ENCODE measurements at places on chromosomes 3 and 15.

- no peak for DNase-seq
Measured at GRCh38 chr15:27589260-27589659, 509.9 kb downstream of the OCA2 start.

DNA sequence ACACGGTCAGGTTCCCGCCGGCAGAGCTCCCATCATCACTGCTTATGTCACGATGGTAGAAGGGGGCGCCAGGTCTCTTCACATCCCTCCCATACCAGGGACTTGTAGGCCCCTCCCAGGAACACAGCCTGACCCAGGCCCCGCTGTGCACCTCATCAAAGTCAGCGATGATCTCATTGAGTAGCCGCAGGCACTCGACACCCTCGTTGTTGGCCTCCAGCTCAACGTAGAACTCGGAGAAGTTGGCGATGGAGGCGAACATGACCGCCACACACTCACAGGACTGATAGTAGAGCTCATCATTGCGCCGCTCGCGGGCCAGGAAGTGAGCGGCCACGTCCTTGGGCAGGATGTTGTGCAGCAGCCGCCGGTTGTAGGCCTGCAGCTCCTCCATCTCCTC is 89.2 kb downstream of the SEC22A start:
- no peak for DNase-seq

DNA sequence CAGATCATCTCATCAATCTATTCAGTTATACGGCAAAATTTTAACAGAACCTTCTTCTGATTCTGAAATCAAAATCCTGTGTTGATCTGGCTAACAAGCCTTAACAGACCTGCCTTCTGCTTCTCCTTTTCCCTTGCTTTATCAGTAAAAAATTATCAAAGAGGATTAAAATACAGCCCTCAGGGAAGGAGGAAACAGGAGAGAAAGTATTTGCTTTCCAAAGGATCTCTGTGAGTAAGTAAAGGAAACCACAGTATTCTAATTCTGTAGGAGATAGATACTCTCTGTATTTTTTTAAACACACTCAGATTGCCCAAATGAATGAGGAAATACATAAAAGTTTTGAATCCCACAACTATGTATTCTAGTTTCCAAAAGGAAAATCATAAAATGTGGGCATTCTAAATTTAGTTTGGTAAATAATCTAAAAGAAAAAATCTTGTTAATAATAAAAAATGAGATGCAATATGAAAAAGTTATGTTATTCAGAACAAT is 221.8 kb downstream of the ZIC1 start:
- no peak for DNase-seq

- DNase-seq: peak; percentile 56
Measured at GRCh38 chr3:38651153-38651789, 1.8 kb upstream of the SCN5A start.

DNA sequence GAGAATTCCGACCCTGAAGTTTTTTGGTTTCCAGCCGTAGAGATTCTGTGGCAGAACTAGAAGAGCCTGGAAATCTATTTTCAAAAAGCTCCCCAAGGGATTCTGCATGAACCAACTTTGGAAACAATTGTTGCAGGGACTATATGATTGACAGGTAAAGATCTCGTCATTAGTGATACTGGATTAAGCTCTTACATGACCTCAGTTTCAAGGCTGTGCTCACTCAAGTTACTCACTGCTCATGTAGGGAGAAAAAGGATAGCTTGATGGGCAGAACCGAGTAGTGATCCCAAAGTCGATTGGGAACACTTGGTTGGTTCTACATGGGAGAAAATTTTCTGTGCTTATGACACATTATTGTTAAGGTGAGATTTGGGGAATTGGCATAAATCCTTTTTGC is 142.3 kb upstream of the RASGRP1 start:
- DNase-seq: no peak

GRCh38 chr3:119279584-119280243 is 14.5 kb upstream of the ARHGAP31 start:
- no peak for DNase-seq

GRCh38 chr3:94927175-94927574 is 864.3 kb downstream of the NSUN3 start:
- DNase-seq: no peak

- no peak for DNase-seq
Measured at GRCh38 chr3:151062611-151063010, 22.9 kb upstream of the MED12L start.

DNA sequence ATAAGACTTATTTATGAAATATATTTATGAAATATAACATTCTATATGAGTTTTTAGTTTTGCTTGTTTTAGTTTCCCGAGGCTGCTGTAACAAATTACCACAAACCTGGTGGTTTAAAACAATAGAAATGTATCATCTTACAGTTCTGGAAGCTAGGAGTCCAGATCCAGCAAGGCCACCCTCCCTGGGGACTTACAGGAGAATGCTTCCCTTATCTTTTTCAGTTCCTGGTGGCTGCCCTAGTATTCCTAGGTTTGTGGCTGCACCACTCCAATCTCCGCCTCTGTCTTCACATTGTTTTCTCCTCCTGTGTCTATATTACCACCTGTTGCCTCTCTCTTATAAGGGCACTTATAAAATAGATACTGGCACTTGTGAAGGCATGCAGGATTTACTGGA is 877.8 kb downstream of the TUSC7 start:
- DNase-seq: no peak

GRCh38 chr3:66778107-66778506 is 220.0 kb upstream of the KBTBD8 start:
- no peak for DNase-seq

- DNase-seq: no peak
Measured at GRCh38 chr15:80533790-80534333, 129.7 kb downstream of the ARNT2 start.
